ENCODE measurements at places on chromosomes 3 and 15. TPM values are rescaled to one million over a fixed set of nuclear protein-coding genes. Genes with fewer than 3 reads are reported as not detected.

DNA sequence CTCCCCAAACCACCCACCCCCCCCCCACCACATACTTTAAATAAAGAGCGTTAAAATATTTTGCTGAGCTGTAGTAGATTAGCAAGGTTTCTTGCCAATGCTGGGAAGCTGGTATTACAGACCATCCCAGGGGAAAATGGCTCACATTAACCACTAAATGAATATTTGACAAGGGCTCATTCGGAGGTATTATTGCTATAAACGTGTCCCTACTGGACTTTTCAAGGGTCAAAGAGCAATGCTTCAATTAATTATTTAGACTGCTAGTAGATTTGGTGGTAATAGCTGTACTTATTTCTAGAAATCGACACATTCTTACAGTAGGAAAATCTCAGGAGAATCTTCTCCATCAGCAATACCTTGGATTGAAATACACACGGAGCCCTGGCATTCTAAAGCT, 5.2 kb downstream of the SOX2 start:
- H3K36me3 ChIP-seq = peaks cover 19% of the 10 kb centered on the region
- H3K4me3 ChIP-seq = peak overlapping the region; percentile 93
- peak overlapping the region; percentile 17 for H3K27ac ChIP-seq
- H3K27me3 ChIP-seq = peaks cover 3% of the 10 kb centered on the region

- H3K36me3 ChIP-seq = peaks cover 3% of the 10 kb centered on the region
- no peak for DNase-seq
- peaks cover 14% of the 10 kb centered on the region for H3K27me3 ChIP-seq
- peak overlapping the region; percentile 99 for H3K4me3 ChIP-seq
These were observed 655 bp upstream of the RAB11A start for GRCh38 chr15:65868546-65869125.

DNA sequence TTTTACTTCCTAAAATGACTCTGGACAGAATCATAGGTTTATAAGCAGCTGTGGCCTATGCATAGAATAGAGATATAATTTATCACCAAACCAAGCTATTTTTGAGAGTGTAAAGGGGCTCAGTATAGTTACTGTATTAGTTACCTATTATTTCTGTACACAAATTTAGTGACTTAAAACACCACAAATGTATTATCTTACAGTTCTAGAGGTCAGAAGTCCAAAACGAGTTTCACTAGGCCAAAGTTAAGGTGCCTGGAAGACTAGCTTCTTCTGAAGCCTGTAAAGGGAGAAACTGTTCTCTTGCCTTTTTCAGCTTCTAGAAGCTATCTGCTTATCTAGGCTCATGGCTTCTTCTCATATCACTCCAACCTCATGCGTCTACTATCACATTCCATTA, 30.1 kb downstream of the CCDC54 start:
- H3K4me1 ChIP-seq = no peaks in the 10 kb centered on the region
- H3K27ac ChIP-seq = no peak overlapping the region
- H3K27me3 ChIP-seq = no peaks in the 10 kb centered on the region
- no peak for DNase-seq
- H3K36me3 ChIP-seq = no peaks in the 10 kb centered on the region

GRCh38 chr3:25508433-25508832, 80.4 kb downstream of the RARB start:
- H3K4me1 ChIP-seq = peaks cover 40% of the 10 kb centered on the region
- H3K36me3 ChIP-seq = no peaks in the 10 kb centered on the region
- no peak for DNase-seq
- no peaks in the 10 kb centered on the region for H3K27me3 ChIP-seq

GRCh38 chr3:161508852-161509477, 12.4 kb downstream of the OTOL1 start:
- H3K4me3 ChIP-seq = no peak overlapping the region
- no peak for DNase-seq
- H3K27me3 ChIP-seq = no peaks in the 10 kb centered on the region
- H3K4me1 ChIP-seq = no peaks in the 10 kb centered on the region

Gene RARRES1
- total RNA-seq = 2.5 TPM

Gene MCTP2
- 0.35 TPM for total RNA-seq

Gene SPINK8
- total RNA-seq = not detected

- peak overlapping the region; percentile 98 for H3K4me3 ChIP-seq
- no peak overlapping the region for H3K27ac ChIP-seq
- DNase-seq = no peak
- H3K36me3 ChIP-seq = peaks cover 2% of the 10 kb centered on the region
- H3K27me3 ChIP-seq = peaks cover 38% of the 10 kb centered on the region
- H3K4me1 ChIP-seq = peaks cover 49% of the 10 kb centered on the region
These were observed 1.6 kb upstream of the RNU6-1 start for GRCh38 chr15:67841513-67841762.

Data from neural crest cell (in vitro differentiated cells).